HFFc6 (cell line): ENCODE measurements at places on chromosomes 5 and 9.

GRCh38 chr5:172145870-172146747 is 41.9 kb downstream of the STK10 start:
- DNase-seq, result no peak

DNA sequence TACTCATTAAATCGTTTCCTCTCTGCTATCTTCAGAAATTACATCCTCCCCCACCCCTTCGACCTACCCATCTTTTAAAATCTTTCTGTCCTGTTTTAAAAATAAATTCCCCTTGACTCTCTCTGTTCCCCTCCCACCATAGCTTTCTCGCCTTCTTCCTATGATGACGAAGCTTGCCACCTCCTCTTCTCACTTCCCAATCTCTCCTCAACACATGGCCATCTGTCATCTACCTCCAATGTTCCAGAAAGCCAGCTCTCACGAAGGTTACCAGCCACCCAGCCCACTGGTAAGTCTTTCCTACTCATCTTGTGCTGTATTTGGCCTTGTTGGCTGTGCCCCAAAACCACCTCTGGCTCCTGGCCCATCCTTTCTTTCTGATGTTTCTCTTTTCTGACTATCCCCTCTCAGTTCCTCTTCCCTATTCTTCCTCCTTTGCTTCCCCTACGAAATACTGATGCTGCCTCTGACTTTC is 346.3 kb downstream of the ENC1 start:
- no peak for DNase-seq

GRCh38 chr5:12294151-12294550 is 389.9 kb upstream of the CTNND2 start:
- DNase-seq, result no peak

DNA sequence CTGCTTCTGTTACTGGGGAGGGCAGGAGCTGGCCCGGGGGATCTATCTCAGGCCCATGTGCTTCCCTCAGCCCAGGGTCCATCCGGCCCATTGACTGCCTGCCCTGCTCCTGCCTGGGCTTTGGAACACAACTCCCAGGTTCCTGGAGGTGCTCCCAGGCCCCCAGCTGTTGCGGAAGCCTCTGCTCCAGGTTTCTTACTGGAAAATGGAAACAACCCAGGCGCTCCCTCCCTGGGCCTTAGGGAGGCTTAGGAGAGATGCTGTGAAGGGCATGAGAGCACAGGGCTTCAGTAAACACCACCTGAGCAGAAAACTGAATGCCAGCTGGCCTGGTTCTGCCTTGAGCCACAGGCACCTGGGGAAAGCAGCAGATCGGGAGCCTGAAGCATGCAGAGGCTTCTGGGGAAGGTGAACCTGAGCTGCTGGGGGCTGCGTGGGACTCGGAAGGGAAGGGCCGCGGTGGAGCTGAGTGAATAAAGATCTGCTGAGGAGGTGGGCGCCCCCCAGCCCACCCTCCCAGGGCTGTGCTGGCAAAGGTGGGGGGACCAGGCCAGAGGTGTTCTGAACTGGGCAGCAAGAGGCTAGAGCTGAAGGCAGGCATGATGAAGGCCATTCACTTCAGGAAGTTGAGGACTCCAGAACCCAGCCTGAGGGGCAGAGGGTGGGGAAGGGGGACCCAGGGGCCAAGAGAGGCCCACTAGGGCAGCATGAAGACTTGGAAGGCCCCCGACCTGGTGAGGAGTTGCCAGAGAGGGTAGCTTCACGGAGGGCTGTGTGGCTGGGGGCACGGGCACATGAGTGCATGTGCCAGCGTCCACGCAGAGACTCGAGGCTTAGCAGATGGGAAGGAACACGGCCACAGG is 64.8 kb downstream of the SHB start:
- no peak for DNase-seq

- DNase-seq, result peak; percentile 50
Measured at GRCh38 chr9:115593587-115594091, 475.7 kb upstream of the TNC start.

- no peak for DNase-seq
Measured at GRCh38 chr5:166338801-166339200, 1952.6 kb upstream of the WWC1 start.
